A549 (cell line): ENCODE measurements at places on chromosomes 1 and 21. TPM values are rescaled to one million over a fixed set of nuclear protein-coding genes. Genes with fewer than 3 reads are reported as not detected.

CLIC6 gene
- polyA plus RNA-seq: 0.04 to 0.08 TPM (median 0.07 TPM) in 3 replicates

EDEM3 gene
- 10.5 to 11.0 TPM (median 10.6 TPM) in 3 replicates for polyA plus RNA-seq

CYP4A22 gene
- polyA plus RNA-seq: not detected in 3 replicates

DNA sequence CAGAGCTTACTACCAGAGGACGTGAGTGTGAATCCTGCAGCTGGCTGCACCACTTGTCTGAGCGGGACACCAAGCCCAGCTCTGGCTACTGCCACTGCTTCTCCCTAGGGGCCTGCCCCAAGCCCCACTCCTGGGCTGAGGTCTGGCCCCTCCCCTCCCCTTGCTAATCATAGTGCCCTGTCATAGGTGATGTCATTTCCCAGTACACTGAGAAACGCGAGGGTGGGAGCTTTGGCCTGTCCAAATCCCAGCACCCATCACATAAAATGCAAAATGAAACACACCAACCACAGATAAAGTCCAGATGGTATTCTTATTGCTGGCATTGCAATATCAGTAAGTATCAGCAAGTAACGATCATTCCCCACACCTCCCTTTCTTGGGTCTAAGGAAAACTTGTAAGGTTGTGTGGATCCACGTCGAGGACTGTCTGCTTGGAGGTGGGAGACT, 77.7 kb downstream of the TOMM20 start:
- no peak for DNase-seq

DNA sequence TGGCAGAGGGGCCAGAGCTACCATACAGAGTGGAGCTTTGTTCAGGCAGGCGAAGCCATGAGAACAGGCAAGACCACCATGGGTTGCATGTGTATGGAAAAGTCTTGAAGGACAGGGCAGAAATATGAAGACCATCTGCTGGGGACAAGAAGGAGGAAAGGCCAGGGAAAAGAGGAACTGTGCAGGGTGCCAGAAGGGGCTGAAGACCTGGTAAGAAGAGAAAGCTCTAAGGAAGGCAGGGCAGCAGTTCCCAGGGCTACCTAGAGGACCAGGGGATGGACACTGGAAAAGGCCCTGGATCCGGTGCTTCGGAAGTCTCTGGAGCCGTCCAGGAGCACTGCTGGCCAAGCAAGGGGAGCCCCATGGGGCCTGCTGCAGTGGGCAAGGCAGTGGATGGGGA, 43.4 kb downstream of the PKP1 start:
- DNase-seq: no peak

- DNase-seq: no peak
These were observed 6.4 kb upstream of the PEF1 start for GRCh38 chr1:31651089-31651420.

GRCh38 chr1:159939678-159940002, 5.8 kb downstream of the IGSF9 start:
- DNase-seq: no peak
